Activated T-helper 1 cell treated with anti-CD3 and anti-CD28 coated beads, Interleukin-2, amount 50 U/mL, for 16 hours (primary cell): ENCODE measurements at places on chromosomes 2 and 18.
A peak's percentile ranks its signal among the peaks of the same experiment; 100 is the strongest.

- no peak for DNase-seq
Measured at GRCh38 chr2:239563561-239563960, 162.7 kb upstream of the HDAC4 start.

GRCh38 chr2:128372621-128373341, 54.1 kb upstream of the HS6ST1 start:
- no peak for DNase-seq

GRCh38 chr2:132740081-132740720, 70.2 kb upstream of the LYPD1 start:
- DNase-seq: no peak

GRCh38 chr2:74418312-74418711, 3.1 kb downstream of the C2orf81 start:
- DNase-seq: no peak

- no peak for DNase-seq
Measured at GRCh38 chr2:73418343-73418742, 32.7 kb downstream of the ALMS1 start.

DNA sequence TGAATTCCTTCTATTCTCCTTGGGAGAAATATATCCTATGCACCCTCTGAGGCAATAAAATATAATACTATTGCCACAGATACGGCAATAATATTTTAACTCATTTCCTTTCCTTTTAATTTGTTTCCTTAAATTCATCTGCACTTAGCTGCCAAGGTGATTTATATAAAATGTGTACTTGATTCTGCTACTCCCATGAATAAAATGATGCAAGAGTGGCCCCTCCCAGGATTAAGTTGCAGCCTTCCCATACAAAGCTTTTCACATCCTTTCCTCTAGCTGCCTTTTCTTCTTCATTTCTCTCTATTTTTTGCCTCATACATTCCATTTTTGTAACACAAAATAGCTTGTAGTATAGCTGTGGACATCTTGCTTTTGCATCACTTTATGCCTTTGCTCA, 464.1 kb upstream of the ZEB2 start:
- DNase-seq: no peak

- no peak for DNase-seq
Measured at GRCh38 chr2:157497638-157498314, 53.9 kb upstream of the CYTIP start.

GRCh38 chr18:11983592-11983991, 2.3 kb downstream of the IMPA2 start:
- DNase-seq: no peak

DNA sequence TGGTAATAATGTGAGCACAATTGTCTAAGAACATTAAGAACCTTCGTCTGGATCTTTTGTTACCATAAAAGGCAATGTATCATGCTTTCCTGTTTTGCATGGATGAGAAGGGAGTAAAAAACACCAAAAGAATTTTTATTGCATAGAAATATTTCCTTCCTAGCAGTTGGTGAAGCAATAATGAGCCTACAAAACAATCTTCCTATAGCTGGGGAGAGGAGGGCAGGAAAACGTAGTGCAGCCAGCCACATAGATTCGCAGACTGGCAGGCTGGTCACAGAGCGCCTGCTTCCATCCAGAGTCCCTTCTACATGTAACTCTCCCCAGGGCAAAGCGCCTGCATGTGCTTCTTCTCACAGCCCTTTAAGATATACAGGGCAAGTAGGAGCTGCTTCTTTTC, 190.4 kb downstream of the BABAM2 start:
- DNase-seq: no peak

- no peak for DNase-seq
Measured at GRCh38 chr2:72676341-72677025, 149.3 kb downstream of the EXOC6B start.

DNA sequence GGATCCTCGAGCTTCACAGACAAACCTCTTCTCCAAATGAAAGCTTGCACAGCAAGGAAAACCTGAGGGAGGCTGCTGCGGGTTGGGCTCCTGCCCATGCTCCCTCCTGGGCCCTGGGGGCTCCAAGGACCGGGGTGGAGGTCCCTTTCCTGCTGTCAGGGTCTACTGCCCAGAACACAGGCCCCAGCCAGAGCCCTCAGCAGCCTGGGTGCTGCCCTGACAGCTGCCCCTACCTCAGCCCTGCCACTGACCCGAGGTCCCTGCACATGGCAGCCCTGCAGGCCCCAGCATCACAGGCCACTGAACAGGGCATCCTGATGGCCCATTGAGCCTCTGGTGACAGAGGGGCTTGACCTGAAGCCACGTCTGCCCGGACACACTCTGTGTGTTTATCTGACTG, 41.0 kb downstream of the CROCC2 start:
- DNase-seq: peak; percentile 1

DNA sequence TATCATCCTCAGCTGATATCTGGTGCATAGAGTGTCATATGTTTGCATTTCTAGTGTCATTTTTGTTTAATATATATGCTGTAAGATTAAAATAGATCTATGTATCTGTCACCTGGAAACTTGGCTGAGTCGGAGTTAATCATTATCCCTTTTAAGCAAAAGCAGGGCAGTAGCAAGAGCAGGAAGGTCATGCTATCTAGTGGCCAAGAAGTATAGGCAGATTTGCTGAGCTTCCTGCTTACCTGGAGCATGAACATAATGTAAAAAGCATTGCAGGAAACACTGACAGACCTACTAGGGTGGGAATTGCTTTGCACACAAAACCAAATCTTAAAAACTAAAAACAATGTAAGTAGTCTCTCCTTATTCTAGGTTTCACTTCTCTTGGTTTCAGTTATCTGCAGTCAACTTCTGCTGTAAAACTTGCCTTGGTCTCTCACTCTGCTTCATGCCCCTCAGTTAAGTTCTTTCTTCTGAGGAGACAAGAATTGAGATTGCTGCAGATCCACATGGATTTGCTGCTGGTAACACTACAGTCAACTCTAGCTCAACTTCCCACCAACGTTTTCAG, 295.3 kb downstream of the CDH7 start:
- no peak for DNase-seq

GRCh38 chr2:127770973-127771735, 39.8 kb downstream of the WDR33 start:
- DNase-seq: no peak

- DNase-seq: no peak
Measured at GRCh38 chr2:20401489-20401835, 45.4 kb upstream of the RHOB start.

GRCh38 chr2:177445200-177445599, 52.6 kb downstream of the AGPS start:
- DNase-seq: no peak

DNA sequence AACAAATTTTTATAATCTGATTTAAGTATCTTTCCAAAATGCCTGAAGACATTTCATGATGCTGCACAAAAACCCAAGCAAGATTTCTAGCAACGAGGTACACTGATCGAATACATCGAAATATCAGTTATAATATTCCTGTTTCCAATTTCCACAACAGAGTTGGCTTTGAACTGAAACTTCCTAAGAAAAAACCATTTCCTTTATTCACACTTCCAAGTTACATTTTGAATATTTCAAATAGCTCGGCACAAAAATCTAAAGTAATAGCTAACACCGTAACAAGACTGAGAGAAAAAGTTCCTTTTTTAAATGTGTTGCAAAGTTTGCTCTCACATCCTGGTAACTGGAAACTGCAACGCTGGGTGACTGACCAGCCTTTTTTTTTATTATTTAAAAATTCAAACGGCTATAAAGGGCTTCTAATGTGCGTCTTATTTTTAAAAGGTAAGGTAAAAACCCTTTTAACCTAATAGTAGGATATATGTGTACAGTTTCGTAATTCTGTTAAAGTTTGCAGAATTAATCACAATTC, 1.7 kb downstream of the HNRNPLL start:
- no peak for DNase-seq

GRCh38 chr18:54181856-54182602, 42.4 kb downstream of the MBD2 start:
- DNase-seq: no peak

GRCh38 chr2:86000131-86000937, 105.4 kb downstream of the POLR1A start:
- no peak for DNase-seq

GRCh38 chr18:79796016-79796415, 1.7 kb upstream of the KCNG2 start:
- no peak for DNase-seq

DNA sequence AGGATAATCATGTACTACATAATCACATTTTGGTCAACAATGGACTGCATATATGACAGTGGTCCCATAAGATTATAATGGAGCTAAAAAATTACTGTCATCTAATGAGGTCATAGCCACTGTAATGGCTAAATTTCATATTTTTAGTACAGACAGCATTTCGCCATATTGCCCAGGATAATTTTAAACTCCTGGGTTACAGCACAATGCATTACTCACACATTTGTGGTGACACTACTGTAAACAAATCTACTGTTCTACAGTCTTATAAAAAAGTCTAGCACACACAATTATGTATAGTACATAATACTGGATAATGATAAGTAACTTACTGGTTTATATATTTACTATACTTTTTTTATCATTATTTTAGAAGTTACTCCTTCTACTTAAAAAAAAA, 12.8 kb downstream of the EIF2AK2 start:
- DNase-seq: no peak

DNA sequence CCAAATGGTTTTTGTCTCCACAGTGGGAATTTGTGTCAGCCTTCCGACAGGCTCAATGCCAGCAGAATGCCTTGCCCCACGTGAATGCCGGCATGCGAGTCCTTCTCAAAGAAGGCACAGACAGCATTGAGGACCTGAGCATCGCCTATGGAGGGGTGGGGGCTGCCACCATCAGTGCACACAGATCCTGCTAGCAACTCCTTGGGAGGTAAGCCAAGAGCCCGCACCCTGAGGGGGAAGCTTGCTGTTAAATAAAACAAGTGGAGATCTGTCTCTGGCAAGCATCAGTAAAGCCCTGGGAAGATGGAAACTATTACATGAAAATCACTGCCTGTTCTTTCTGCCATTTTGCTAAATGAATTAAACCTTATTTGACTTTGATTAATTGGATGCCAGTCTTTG, 67.5 kb upstream of the BZW1 start:
- no peak for DNase-seq

- DNase-seq: no peak
Measured at GRCh38 chr2:149544692-149545091, 42.9 kb downstream of the MMADHC start.

GRCh38 chr2:79862756-79863155, 349.9 kb downstream of the CTNNA2 start:
- no peak for DNase-seq

- no peak for DNase-seq
Measured at GRCh38 chr2:41488888-41489287, 558.9 kb upstream of the PKDCC start.

DNA sequence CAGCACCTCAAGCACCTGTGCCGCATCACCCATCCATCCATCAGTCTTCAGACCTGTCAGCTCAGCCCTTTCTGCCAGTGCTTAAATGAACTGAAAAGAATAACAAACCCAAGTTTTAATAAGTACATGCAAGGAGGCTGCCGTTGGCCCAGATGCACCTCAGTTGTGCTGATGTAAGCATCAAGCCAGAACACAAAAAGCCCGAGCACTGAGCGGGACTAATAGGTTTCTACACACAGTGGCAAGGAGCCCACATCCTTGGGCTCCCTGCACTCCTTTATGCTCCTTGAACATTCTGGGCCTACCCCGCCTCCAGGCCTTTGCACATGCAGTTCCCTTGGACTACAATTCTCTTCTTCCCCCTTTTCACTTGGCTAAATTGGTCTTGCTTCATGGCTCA, 165.6 kb downstream of the ALK start:
- DNase-seq: no peak
